ENCODE measurements at places on chromosomes 11 and 22.

DNA sequence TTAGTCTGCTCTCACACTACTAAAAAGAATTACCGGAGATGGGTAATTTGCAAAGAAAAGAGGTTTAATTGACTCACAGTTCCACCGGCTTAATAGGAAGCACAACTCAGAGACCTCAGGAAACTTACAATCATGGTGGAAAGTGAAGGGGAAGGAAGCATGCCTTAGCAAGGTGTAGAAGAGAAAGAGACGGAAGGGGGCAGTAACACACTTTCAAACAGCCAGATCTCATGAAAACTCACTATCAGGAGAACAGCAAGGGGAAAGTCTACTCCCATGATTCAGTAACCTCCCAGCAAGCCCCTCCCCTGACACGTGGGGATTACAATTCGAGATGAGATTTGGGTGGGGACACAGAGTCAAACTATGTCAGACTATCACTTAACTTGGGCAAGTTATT is 236.6 kb upstream of the ANO3 start:
- no peak for DNase-seq

GRCh38 chr22:33883561-33883960 is 36.7 kb downstream of the LARGE1 start:
- no peak for DNase-seq

DNA sequence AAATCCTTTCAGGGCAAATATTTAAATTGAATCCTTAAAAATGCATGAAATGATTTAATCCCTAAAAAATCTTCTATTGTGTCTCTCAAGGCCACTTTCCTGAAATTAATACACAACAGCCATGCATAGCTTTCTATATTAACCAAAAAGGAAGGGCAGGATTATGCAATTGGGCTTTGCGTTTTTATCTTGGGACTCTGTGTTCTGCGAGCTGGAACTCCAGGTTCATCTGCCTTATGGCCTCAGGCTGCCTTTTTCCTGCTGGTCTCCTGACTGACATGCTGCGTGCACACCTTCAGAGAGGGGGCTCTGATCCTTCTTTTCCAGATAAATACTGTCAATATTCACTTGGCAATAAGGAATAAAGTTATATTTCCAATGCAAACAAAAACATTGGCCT is 141.7 kb upstream of the GRIA4 start:
- no peak for DNase-seq

DNA sequence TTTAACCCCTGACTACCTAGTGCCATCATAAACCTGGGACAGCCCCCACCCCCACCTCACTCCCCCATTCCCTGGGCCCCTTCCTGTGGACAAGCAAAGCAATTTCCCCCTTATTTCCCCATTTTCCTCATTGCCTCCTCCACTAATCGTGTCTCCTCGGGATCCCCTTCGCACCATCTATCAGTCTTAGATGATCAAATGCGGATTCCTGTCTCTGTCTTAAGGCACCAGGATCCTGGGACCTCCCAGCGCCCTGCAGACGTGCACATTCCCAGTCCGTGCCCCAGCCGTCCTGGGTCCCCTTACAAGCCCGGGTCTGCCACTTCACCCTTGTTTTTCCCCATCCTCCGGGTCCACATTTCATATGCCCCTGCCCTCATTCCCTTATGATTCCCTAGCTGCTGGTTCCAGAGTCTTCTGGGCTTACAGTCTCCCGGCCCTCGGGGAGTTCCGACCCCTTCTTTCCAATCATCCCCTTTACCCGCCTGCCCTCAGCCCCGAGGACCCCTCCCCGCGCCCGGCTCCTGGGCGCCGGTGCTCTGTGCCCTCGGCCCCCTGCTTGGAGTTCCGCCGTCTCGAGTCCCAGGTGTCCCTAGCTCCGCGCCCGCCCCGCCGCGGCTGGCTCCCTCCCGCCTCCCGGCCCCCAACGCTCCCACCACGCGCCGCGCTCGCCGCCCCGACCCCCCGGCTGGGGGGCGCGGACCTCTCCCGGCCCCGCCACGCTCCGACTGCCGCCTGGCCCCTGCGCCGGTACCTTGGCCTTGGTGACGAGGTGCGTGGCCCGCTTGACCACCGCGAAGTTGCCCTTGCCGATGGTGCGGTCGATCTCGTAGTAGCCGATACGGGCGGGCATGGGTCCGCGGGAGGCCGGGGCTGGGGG is 599 bp downstream of the SIK3 start:
- DNase-seq = peak; percentile 62

GRCh38 chr22:43528601-43529360 is 117.0 kb downstream of the MPPED1 start:
- no peak for DNase-seq

GRCh38 chr11:104432981-104433380 is 269.0 kb upstream of the PDGFD start:
- DNase-seq = no peak

DNA sequence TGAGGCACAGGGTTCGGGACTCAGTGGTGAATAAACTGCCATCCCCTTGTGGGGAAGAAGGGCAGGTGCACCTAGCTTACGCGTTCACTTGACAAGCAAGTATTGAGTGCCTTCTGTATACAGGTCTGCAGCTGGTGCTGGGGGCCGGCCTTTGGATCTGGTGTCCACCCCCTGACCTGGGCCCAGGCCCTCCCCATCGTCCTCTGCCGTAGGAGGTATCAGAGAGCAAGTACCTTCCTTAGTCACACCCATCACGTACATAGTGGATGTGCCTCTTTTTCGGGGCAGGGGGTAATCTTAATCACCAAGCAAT is 53.3 kb downstream of the SMIM38 start:
- no peak for DNase-seq

DNA sequence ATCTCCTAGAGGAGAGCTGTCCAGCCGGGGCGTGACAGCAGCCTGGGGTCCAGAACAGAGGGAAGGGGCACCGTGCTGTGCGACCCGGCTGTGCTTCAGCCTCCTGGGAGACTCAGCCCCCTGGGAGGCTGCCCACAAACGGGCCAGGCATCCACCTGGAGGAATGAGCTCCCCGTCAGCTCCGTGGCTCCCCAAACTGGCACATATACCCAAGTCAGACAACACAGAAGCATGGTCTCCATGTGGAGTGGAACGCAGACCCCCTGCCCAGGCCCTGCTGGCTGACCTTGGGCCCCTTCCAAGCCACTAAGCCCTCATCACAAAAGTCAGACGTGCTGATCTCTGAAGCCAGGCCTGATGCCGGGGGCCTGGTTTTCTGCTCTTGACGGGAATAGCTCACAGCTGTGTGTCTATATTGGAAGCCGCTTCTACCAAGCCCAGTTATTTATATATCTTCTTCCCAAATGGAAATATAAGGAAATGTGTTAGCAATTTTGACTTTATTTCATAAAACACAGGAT is 91.7 kb downstream of the BRD1 start:
- no peak for DNase-seq

DNA sequence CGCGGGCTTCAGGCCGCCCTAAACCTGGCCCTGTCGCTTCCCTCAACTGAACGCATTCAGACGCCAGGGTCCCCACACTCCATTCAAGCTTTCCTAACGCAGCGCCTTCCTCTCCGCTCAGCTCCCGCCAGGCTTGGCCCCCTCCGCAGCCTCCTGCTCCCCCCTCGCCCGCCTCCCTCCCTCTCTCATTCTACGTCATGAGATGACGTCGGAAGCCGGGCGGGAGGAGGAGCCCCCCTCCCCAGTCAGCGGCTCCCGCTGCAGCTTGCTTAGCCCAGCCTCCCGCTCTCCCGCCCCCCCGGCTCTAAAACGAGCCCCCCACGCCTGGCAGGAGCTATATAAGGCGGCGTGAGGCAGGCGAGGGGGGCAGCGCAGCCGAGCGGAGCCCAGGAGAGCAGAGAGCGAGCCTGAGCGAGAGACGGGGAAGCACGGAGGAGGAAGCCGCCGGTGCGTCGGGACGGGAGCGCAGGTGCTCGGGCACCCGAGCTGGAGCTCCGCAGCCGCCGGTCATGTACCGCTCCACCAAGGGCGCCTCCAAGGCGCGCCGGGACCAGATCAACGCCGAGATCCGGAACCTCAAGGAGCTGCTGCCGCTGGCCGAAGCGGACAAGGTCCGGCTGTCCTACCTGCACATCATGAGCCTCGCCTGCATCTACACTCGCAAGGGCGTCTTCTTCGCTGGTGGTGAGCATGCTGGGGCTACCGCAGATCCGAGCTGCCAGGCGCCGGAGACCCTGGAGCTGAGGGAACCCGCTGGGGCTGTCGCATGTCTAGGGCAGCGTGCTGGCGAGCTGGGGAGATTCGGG is at the start of gene NPAS4:
NPAS4 (plus strand) TSS at position 365 of the 806 bp plus-strand sequence; CDS start at position 510, 145 bp downstream.
- peak; percentile 90 for DNase-seq

DNA sequence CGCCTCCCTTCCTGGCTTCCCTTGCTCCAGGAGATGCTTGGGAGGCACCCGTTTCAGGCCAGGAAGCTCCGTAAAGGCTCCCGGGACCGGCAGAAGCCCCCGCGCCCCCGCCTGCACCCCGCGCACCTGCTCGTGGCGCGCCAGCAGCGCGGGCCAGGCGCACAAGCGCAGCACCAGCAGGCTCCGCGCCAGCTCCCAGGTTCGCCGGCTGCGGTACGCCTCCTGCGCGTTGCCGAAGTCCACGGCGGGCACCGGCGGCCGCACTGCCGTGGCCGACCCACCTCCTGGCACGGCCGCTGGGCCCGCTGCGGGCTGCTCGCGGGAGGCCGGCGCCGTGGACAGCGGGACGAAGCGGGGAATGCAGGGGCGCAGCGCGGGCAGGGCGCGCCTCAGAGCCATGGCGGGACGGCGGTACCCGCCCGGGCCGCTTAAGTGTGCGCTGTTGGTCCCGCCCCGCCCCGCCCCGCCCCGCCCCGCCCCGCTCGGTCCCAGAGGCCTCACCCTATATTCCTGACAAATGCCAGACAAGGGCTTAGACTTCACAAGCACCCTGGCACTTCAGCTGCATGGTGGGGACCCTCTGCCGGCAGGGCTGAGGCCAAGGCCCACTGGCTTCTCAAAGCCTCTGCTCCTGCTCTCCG is at the start of gene PRODH:
PRODH (minus strand) TSS at position 405 of the 641 bp plus-strand sequence; CDS start at position 399, 6 bp downstream.
- DNase-seq = no peak

DNA sequence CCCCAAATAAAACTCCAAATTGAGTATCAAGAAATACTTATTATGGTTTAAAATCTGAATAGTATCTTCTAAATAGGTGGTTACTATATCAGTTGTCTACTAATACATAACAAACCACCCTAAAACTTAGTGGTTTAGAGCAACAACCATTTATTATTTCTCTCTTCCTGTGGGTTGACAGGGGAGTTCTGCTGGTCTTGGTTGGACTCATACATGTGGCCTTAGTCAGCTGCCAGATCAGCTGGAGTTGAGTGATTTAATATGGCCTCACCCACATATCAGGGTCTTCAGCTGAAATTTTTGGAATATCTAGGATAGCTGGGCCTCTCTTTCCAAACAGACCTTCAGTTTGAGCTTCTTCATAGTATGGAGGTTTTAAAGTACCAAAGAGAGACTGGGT is 34.5 kb downstream of the C11orf65 start:
- no peak for DNase-seq

DNA sequence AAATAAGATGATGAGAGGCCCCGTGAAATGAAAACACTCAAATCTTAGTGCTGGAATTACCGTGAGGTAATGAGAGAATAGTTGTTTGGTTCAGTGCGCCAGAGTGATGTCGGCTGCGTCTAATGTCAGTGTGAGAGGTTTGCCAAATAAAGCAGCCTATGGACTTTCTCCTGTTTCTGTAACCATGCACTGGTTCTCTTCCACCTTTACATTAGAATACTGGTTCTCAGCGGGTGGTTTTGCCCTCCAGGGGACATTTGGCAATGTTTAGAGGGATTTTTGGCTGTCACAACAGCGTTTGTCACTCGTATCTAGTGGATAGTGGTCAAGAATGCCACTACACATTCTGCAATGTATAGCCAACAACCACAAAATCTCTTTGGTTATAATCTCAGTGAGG is 1.1 kb downstream of the OOSP4B start:
- DNase-seq = no peak

- DNase-seq = no peak
Measured at GRCh38 chr11:9566561-9567063, 6.9 kb upstream of the WEE1 start.

DNA sequence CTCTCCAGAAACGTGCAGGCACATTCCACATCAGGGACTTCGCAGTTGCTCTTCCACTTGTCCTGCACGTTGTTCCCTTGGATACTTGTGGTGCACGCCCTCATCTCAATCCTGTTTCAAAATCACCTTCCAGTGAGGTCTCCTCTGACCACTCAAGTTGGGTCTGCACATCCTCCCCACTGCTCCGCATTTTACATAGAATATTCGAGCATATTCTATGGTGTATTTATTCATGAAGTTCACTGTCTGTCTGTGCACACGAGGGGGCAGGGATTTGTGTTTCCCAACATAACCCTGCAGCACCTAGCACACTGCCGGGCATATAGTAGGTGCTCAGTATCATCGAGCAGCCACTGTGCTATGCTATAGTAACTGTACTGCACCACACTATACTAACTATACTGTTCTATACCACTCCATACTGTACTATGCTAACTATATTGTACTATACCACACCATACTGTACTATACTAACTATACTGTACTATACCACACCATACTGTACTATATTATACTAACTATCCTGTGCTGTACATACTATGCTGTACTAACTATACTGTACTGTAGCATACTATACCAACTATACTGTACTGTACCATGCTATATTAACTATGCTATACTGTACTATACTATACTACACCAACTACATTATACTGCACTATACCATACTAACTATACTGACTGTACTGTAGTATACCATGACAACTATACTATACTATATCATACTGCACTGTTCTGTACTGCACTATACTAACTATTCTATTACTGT is 30.3 kb downstream of the ELF5 start:
- no peak for DNase-seq

- no peak for DNase-seq
Measured at GRCh38 chr22:35598396-35598710, 18.8 kb downstream of the MB start.

- DNase-seq = no peak
Measured at GRCh38 chr22:29310065-29310862, 3.8 kb downstream of the GAS2L1 start.

DNA sequence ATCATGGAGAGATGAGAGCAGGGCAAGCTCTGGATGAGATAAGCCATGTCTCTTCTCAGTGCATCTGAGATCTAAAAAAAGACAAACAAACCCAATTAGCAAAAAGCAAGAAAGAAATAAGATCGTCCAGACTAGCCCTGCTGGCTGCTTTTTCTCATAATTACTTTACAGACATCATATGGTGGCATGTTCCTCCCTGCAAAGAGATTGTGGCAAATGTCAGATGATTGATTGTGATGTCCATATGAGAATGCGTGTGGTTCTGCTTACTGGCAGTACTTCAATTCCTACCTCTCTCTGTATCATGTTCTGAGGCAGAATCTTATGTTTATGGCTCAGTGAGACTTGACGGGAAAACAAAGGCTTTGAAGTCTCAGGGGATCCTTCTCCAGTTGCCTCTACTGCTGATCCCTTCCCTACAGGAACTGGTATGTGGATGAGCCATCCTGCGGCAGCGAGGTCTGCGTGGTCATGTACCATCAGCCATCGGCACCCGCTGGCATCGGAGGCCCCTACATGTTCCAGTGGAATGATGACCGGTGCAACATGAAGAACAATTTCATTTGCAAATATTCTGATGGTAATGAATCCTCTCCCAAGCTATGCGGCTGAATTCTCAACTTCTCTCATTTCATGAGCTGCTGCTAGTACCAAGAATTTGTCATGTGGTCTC is 8.8 kb downstream of the LAYN start:
- DNase-seq = no peak

All from NCI-H1092 treated with DMSO at 0.1 percent for 48 hours (cell line).